Suppressor macrophage (primary cell): ENCODE measurements at places on chromosomes 5 and 9.
A peak's percentile ranks its signal among the peaks of the same experiment; 100 is the strongest.

DNA sequence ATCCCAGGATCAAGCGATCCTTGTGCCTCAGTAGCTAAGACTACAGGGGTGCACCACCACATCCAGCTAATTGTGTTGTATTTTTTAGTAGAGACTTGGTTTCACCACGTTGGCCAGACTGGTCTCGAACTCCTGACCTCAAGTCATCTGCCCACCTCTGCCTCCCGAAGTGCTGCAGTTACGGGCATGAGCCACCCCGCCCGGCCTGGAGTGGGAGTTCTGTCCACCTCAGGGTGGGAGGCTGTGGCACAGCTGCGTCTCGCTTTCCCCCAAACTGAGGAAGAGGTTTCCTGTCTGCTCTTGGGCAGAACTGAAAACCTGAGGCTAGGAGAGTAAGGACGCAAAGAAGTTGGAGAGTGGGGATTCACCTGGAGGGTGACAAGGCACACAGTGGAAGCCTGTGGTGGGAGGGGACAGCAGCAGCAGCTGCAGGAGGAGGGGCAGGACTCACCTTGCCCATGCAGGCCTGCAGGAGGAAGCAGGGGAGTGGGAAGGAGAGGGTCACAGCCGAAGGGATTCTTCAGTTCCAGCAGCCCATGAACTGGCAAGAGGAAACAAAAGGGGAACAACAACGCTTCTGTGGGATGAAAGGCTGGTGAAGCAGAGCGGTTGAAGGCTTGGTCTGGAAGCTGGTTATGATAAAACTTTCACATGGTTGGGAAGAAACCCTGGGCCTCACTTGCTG, 181.4 kb downstream of the GAS1 start:
- DNase-seq: peak; percentile 69

- no peak for DNase-seq
Observed at GRCh38 chr5:18403941-18404438, 769.7 kb downstream of the TAF11L14 start.

- DNase-seq: no peak
Observed at GRCh38 chr9:117707561-117707960, 3.4 kb downstream of the TLR4 start.

DNA sequence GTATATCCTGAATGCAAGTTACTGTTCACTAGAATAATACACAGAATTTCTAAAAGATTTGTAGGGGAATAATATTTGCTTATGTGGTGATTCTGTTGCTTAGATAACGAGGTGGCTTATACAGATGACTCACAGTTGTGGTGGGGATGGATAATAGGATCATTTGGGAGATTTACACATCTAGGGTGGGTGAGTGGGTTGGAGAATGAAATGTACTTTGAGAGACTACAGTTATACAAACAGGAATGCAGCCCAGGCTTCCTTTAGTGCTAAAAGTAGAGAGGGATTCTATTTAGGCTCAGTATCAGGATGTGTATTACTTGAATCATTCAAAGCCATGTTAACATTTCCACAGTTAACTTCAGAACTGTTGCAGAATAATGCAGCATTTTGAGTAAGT, 1.8 kb downstream of the CTXN3 start:
- no peak for DNase-seq

DNA sequence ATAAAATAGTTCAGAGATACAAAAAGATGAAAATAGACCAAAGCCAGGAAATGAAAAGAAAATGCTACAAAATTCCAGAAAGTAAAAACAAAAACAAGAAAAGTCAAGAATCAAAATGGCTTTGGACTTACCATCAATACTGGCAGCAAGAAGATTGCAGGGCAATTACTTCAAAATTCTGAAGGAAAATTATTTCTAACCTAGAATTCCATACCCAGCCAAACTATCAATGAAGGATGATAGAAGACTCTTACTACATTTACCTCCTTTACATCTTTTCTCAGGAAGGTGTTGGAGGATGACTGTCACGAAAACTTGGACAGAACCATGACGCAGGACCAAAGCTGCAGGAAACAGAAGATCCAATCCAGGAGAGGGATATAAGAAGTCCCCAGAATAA, 46.8 kb downstream of the EGFLAM start:
- no peak for DNase-seq

- DNase-seq: no peak
Observed at GRCh38 chr5:73158313-73158712, 14.7 kb upstream of the TMEM174 start.

DNA sequence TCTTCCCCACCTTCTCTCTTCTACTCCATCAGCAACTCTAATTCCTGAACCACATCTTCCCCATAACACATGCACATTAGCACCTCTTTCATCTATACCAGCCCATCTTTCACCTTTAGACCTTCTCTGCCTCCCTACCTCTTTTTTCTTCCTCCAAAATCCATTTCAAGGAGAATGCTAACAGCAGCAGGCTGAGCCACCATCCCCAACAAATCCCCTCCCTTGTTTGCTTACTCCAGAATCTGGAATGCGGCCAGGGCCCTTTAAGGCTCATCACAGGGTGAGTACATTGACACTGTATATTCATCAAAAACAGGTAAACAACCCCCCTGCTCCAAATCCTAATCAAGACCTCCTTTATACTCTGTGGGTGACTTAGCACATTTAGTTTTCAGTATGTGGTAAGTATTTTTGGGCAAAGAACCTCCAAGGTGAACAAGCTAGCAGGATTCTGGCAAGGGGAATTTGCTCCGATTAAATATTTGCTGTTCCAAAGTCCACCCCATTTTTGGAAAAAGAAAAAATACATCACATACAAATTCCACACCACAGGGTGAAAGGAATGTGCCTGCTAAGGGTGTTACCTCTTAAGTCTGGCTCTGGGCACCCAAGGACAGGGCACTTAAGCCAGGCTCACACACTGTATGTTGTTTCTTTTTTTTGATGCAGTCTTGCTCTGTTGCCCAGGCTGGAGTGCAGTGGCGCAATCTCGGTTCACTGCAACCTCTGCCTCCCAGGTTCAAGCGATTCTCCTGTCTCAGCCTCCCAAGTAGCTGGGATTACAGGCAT, 71.4 kb downstream of the SERINC5 start:
- no peak for DNase-seq

- peak; percentile 41 for DNase-seq
Observed at GRCh38 chr9:128371630-128372117, 500 bp downstream of the URM1 start.

DNA sequence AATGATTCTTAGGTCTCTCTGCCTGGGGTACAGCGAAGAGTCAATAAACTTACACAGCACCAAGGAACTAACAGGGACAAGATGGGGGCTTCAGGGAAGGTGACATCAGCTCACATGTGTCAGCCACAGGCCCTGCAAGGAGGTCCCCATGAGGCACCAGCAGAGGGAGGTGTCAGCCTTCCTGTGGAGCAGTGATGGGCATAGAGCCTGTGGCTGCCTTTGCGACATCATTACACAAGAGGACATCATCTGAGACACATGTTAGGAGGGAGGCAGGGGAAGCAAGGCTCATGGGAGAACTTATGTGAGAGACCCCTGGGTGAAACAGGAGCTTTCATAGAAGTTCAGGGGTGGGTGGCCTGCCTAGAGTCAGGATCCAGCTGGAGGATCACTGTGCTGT, 389.6 kb downstream of the SEMA5A start:
- DNase-seq: peak; percentile 1

DNA sequence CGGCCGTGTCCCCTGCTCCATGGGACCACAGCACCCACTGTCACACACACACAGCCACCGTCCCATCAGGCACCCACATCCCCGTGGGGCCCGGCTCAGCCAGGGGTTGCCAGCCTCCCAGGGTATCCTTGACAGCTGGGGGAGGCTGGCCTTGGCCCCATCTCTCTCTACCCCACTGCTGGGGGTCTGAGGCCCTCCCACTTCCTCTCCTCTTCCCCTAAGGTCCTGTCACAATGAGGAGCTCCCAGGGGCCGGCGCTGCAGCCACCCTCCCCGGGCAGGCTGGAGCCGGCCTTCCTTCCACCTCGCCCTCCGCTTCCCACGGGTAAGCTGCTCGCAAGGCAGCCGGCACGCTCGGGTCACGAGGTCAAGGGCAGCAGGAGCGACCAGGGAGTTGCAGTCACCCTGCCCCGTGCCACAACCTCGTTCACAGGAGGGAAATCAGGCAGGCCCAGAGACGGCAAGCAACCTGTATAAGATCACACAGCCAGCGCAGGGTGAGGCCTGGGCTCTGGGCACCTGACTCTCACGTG, 38.6 kb upstream of the NOTCH1 start:
- no peak for DNase-seq

DNA sequence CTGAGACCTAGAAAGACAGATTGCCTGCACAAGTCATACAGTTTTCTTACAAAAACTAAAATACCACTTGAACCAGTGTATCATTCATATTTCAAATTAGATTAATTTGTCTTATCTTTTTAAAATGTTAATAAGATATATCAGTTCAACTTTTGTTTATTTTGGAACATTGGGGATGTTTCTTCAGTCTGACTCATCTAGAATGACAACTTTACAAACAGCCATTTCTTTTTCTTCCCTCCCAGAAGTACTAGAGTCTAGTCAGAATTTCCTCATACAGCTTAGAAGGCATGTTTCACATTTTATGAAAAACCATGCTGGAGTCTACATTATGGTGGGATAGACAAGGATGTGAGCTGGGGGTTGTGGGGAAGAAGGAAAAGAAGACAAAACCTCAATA, 262.5 kb downstream of the NFIB start:
- DNase-seq: no peak

- DNase-seq: no peak
Observed at GRCh38 chr9:96009690-96010472, 134.4 kb downstream of the ERCC6L2 start.

DNA sequence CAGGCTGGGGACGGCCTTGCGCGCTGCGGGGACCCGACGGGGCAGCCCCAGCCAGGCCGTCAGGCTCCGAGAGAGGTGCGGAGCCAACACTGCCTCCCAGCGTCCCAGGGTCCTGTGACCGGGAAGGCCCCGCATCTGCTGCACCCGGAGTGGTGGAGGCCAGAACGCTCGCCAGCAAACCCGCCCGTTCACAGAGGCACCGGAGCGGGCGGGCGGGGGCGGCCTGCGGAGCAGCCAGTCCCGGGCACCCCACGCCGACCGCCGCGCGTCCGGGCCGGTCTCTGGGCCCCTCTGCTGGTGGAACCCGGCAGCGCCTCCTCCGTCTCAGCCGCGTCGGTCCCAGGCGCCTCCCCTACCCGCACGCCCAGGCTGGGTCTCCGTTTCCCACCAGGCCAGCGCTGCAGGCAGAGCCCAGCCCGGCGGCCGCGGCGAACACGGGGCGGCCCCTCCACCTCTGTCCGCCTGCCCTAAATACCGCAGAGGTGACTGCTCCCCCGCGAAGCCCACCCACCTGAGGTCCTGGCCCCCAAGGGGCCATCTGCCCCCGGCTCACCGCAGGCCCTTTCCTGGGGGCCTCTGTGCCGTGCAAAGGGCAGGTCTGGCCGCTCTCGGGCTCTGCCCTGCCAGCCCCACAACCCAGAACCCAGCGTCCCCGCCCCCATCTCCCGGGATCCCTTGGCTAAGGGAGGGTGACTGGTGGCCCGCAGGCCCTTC, 15.9 kb downstream of the EXD3 start:
- peak; percentile 84 for DNase-seq

- peak; percentile 43 for DNase-seq
Observed at GRCh38 chr5:103561685-103562452, 720 bp downstream of the NUDT12 start.
